AG09319 (cell line): ENCODE measurements at places on chromosomes 4 and X.

DNA sequence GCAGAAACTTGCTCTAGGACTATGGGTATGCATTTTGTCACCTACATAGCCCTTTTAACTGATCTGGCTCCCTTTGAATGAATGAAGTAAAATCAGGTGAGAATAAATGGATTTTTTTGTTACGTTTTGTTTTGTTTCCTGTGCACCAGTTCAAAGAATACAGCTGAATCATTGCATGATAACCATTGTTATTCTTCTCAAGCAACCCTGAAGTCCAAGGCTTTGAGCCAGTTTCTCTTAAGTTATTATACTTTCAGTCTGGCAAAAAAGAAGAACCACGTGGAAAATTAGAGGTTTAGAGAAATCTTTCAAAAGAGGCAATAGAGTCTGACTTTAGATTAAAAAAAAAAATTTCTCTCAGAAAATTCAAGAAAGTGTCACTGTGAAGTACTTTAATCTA, 398.6 kb upstream of the TECRL start:
- DNase-seq = no peak

DNA sequence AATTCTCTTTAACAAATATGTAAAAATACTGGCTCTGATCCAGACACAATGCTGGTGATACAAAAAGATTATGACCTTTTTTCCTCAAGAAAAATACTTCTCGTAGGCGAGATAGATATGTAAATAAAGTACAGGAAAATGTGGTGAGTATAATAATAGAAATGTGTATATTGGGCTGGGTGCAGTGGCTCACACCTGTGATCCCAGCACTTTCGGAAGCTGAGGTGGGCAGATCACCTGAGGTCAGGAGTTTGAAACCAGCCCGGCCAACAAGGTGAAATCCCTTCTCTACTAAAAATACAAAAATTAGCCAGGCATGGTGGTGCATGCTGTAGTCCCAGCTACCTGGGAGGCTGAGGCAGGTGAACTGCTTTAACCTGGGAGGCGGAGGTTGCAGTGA, 55.0 kb downstream of the MRPL1 start:
- no peak for DNase-seq

DNA sequence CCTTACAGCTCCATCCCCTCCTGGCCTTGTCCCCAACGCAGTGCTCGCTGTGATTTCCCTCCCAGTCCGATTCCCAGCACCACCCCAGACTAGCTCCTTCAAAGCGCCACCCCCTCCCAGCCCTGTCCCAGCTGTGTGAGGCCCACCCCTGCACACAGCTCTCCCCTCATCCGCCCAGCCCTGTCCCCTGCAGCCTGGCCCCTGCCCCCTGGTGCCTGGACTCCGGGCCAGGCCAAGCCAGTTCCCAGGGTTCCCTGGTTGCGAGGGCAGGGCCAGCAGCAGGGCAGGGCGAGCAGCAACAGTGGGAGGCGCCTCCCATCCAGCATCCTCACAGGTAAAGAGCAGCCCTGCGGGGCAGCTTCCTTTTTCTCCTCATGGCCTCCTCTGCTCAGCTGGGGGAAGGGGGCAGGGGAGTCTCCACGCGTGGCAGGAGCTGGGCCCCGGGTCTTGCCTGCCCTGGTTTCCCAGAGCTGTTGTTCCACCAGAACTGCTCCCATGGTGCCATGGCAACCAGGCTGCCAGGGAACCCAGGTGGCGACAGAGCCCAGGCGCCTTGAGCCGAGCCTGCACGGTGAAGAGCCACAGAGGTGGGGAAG, 24.8 kb downstream of the IQSEC2 start:
- DNase-seq = no peak

DNA sequence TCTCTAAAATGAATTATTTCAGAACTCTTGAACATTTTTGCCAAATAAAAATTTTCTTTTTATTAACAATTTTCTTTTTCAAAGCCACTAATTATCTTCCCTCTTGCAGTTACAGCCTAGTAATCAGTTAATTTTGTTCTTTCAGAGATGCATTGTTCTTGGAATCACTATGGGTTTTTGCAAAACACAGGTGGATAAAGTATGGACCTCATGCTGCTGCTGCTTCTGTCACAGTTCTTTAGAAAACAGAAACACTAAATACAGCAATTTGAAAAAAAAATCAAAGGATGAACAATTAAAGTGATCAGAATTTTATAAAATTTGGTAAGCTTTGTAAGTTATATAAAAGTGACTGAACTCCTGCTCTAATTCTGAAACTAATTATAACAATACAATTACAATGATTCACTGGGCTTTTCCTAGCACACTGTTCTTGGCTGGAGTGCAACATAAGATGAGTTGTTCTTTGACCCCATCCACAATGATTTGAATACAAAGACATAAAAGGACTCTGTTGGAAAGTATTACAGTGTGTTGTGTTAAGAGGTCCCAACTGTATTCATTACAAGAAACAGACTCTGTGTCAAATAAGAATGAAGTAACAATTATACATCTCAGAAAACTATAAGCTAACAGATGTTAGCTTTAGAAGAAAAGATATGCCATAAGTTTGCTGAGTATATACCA, 59.4 kb upstream of the GK2 start:
- DNase-seq = no peak

GRCh38 chrX:139187738-139188137, 342.8 kb upstream of the F9 start:
- DNase-seq = no peak

DNA sequence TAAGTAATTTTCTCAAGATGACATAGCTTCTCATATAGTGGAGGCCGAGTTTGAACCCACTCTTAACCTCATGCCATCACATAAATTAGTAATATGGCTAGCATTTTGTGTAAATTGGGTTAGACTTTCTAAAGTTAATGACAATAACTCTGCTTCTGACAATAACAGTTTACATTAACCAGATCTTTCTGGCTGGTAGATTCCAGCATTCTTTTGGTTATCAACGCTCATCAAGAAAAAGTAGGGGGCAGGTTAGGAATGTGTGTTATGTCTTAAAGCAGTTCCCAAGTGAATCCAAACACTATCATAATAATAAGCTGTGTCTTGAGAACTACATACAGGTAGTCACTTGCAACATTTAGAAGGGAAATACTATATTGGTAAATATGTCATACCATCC, 162.5 kb downstream of the PRDM5 start:
- DNase-seq = no peak

GRCh38 chr4:76659103-76659490, 224.1 kb downstream of the SHROOM3 start:
- no peak for DNase-seq

DNA sequence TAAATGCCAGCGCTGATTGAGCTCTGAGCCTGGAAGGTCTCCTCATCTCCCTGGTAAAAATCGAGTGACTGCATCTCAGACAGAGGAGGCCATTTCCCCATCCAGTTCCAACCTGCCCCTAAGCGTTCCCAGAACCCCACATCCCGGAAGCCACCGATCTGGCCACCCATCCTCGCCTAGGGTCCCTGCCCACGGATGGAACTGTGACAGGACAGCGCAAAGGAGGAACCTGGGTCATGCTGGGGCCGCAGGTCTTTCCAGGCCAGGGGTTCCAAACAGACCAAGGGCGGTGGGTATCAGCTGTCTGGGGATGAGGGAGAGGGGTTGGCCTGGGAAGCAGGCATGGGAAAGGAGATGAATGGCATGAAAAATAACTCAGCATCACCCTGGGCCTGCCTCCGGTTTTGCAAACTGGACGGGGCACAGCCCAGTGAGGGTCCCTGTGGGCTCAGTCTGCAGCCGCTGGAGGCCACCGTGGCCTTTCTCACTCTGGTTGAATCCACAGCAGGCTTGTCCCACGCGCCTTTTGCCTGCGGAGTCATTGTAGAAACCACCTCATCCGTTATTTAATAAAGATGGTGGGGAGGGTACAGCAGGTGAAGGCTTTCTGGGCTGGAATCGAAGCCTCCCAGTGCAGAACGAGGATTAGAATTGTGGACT, 49.1 kb downstream of the ABLIM2 start:
- no peak for DNase-seq

GRCh38 chrX:12770440-12770839, 20.8 kb upstream of the PRPS2 start:
- DNase-seq = no peak

DNA sequence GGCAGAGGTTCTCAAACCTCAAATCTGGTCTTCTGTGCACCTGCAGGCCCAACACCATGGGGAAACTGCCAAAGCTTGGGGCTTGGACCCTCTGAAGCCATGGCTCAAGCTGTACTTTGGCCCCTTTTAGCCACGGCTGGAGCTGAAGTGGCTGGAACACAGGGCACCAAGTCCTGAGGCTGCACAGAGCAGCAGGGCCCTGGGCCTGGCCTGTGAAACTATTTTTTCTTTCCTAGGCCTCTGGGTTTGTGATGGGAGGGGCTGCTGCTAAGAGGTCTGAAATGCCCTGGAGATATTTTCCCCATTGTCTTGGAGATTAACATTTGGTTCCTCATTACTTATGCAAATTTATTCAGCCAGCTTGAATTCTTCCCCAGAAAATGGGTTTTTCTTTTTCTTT, 18.3 kb upstream of the PI4K2B start:
- DNase-seq = no peak

- DNase-seq = no peak
Measured at GRCh38 chrX:115957862-115958490, 212.6 kb upstream of the AGTR2 start.

DNA sequence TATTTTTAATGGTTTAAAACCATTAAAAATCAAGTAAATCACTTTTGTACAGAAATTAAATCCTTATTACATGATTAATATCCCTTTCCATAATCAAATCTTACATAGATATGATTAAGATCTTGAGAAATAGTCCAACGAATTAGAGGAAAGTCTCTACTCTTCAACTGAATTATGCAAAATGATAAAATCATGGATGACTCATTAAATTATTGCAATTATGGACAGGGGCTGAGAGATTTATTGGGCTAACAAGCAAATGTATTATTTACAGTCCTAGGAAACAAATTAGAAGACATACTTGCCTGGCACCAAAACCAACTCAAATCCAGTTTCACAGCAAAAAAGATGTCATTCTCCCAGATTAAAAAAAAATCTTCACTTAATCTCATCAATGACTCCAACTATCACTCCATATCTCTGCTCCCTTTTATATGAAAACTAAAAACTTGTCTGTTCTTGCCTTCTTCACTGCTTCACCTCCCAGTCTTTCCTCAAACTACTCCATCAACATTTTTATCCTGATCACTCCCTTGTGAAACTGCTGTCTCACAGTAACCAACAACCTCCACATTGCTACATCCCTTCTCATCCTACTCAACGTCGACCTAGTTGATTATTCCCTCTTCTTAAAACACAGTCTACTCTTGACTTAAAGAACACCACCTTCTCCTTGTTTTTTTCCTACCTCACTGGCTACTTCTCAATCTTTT, 18.4 kb upstream of the DDX60 start:
- DNase-seq = no peak

GRCh38 chrX:136048446-136048845, 63.2 kb downstream of the SLC9A6 start:
- DNase-seq = no peak

DNA sequence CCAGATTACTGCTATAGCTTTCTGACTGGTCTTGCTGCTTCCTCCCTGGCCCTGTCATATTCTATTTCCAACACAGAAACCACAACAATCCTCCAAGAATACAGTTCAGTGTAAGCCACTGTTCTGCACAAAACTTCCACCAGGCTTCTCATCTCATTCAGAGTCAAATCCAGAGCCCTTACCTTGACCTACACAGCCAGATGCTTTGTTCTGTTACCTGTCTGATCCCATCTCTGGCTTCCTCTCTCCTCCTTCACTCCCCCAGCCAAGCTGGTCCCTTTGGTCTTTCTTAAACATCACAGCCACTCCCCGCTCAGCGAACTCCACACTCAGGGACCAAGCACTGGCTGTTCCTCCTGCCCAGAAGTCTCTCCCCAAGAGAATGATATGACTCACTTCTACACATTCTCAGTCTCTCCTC, 84.8 kb upstream of the BMP2K start:
- DNase-seq = no peak

- DNase-seq = no peak
Measured at GRCh38 chr4:8050555-8051206, 107.9 kb downstream of the ABLIM2 start.

DNA sequence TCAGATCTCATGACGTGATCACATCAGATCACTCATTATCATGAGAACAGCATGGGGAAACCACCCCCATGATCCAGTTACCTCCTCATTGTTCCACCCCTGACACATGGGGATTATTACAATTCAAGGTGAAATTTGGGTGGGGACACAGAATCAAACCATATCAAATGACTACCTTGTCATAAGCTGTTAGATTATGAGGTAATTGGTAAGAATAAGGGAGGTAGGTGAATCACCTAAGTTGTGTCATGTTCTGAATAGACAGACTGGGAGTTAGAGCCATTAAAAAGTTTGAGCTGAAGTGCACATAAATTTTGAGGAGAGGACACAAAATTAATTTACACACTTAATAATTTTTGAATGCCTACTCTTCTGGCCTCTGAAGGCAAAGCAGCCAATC, 24.7 kb downstream of the SLC9B1 start:
- no peak for DNase-seq

GRCh38 chr4:36702245-36702644, 420.8 kb downstream of the DTHD1 start:
- DNase-seq = no peak

DNA sequence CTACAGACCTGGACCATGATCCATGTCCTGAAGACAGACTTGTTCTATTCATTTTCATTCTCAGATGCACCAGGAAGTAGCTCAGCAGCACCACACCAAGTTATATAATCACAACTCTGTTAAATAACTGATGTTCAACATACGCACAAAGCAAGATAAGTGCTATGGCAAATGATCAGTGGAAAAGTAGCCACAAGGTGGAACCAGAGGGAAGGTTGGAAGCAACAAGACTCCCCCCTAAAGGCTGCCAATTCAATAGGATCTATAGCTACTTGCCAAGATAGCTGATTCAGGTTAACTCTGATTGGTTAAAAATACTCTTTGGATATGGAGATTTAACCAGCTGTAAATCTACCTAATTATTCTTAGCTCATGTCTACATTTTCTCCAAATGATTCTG, 23.7 kb upstream of the FAM47B start:
- DNase-seq = peak; percentile 16

DNA sequence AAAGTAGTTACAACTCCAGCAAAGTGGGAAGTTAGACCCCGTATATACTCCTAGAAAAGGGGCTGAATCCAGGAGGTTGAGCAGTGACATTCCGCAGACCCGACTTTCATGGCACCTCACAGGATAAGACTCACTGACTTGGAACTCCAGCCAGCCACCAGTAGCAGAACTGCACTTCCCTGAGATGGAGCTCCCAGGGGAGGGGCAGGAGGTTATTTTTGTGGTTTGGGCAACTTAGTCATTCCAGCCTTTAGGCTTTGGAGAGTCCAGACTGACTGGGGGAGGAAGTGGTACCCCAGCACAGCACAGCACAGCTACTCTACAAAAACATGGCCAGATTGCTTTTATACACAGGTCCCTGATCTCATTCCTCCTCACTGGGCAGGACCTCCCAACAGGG, 319.1 kb downstream of the PCDH19 start:
- no peak for DNase-seq

GRCh38 chrX:153885208-153885787, 675 bp downstream of the L1CAM start:
- no peak for DNase-seq

GRCh38 chrX:24369816-24370215, 9.4 kb downstream of the SUPT20HL1 start:
- no peak for DNase-seq

DNA sequence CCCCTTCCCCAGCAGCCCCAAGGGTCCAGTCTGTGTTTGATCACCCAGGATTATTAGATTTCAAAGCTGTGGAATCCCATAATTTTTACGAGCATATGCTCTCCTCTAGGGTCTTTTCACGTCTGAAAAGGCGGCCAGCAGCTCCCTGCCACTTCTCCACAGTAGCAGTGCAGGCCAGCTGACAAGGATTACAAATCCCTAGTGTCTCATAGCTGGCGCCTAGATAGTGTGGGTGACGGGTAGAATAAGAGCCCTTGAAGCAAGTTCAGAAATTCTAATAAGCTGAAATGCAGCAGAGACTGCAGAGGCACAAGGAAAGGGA, 79.4 kb downstream of the RLIM start:
- no peak for DNase-seq
